Amniotic epithelial cell (primary cell): ENCODE measurements at places on chromosomes 5 and 9.

DNA sequence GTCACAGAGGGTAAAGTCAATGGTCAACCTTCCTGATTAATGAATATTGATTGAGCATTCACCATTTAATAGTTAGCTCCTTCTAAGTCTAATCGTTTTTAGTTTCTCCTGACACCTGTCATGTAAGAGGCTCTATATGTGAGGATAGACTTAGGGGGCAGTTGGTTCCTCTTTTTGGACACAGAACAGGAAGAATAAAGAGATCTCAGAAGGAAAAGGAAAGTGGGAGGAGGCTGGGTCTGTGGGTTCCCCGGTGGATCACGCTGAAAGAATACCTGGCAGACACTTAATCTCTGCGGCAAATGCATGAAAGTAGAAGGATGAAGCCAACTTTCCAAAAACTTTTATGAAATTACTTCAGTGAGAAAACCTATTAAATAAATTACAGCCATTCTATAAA is 98.4 kb downstream of the PDE4D start:
- DNase-seq: no peak

- no peak for DNase-seq
These were observed 101.1 kb upstream of the GNAQ start for GRCh38 chr9:78132701-78133058.

DNA sequence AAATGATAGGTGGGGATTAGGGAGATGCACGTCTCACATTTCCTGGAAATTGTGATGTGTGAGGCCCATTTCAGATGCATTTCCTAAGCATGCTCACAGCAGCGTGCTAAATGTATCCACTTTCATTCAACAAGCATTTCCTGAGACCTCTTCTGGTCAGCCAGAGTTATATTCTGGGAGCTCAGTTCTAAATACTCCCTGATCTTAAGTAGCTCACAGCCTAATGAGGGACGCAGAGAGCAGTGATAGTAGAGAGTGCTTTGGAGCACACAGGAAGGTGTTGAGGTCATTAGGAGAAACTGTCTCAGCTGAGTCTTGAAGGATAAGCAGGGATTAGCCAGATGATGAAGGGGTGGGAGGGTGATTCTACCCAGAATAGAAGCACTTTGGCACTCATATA is 46.2 kb upstream of the FSD1L start:
- peak; percentile 48 for DNase-seq

DNA sequence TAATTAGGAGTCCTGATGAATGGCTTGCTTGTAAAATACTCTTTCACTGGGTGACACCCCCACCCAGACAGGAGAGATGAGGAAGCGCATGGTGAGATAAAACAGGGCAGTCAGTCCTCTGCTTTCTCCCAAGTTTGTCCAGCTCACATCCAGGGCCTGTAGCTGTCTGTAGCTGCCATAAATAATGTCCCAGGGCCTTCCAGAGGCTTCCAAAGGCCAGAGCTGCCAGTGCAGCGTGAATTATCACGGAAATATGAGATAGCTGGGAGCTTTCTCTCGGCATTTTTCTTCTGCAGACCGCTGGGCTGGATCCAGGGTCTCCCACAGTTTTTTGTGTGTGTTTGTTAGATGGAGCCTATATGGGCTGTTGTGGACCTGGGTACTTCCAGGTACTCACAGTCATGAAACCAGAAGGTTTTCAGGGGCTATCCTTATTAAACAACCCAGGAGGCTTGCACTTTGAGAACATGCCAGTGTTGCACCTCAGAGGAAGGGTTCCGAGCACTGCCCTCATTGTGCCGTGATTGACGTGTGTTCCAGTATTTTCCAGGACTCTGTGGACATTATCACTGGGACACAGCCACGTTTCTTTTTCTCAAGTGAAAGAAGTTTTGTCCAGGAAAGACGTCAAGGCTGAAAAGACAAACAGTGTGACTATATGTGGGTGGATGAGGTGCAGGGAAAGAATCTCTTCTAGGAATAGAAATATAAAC is 117.5 kb downstream of the FGF1 start:
- DNase-seq: peak; percentile 88

- no peak for DNase-seq
These were observed 71.2 kb downstream of the ZNF354C start for GRCh38 chr5:179131321-179131835.

- DNase-seq: peak; percentile 24
These were observed 1.1 kb downstream of the HSPA9 start for GRCh38 chr5:138573949-138574670.

DNA sequence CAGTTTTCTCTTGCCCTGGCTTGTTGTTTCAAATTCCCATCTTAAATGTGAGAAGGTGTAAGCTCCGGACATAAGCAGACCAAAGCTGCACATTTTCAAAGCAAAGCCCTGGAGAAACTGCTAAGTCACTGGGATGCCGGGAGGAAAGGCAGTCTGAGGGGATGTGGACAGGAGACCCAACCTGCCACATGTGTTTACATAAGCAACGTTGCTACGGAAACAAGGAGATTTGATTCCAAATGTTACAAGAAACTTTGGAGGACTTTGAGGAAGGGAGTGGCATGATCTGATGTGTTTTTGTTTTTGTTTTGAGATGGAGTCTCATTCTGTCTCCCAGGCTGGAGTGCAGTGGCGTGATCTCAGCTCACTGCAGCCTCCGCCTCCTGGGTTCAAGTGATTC is 25.7 kb upstream of the INSYN2B start:
- no peak for DNase-seq

GRCh38 chr9:21854119-21854518 is 51.7 kb downstream of the MTAP start:
- DNase-seq: no peak

- DNase-seq: no peak
These were observed 54.0 kb upstream of the NTRK2 start for GRCh38 chr9:84615544-84615943.

- DNase-seq: no peak
These were observed 14.2 kb downstream of the IARS1 start for GRCh38 chr9:92279302-92279701.

DNA sequence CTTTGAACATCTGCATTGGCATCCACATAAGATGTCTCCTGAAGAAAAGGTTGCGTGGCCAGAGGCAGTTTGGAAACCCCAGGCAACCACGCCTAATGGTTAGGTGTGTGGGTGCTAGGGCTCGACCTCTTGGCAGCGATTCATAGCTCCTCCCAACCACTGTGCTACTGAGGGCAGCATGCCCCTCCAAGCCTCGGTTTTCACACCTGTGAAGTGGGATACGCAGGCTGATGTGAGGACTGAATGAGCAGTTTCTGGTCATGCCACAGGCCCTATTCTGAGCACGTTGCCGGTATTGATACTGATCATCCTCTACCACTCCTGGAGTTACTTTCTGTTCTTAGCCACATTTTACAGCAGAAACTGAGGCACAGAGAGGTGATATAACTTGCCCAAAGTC is 19.1 kb downstream of the NDST1 start:
- no peak for DNase-seq

GRCh38 chr5:1963941-1964451 is 81.3 kb upstream of the IRX4 start:
- DNase-seq: no peak

- DNase-seq: peak; percentile 19
These were observed 56.5 kb upstream of the TESK1 start for GRCh38 chr9:35548571-35548970.

GRCh38 chr9:109507421-109507838 is 9.3 kb upstream of the PTPN3 start:
- peak; percentile 84 for DNase-seq

GRCh38 chr9:133194597-133194996 is 14.5 kb downstream of the OBP2B start:
- no peak for DNase-seq

DNA sequence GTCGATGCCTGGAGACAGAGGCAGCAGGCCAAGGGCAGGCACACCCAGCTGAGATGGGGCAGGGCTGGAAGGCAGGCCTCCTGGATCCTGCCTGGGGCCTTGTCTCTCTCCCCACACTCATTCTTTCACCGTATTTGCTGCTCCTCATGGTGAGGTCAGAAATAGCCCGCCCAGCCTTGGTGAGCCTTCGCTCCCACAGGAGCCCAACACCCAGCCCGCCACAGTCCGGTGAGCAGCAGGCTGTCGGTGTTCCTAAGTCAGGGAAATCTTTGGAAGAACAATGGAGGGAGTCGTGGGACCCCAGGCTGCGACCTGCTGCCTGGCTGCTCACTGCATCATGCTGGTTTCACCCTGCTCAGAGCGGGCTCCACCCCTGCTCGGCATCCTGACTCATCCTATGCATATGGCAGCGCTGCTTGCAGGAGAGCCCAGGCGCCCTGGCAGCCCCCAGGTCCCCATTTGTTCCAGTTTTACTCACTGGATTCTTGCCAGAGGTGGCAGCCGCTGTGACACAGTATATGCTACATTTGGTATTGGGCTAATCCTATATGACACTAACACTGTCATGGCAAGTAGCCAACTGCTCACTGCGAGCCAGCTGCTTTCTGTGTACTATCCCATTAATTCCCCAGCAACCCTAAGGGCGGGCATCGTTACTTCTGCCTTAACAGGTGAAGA is 53.2 kb upstream of the NCS1 start:
- peak; percentile 43 for DNase-seq

DNA sequence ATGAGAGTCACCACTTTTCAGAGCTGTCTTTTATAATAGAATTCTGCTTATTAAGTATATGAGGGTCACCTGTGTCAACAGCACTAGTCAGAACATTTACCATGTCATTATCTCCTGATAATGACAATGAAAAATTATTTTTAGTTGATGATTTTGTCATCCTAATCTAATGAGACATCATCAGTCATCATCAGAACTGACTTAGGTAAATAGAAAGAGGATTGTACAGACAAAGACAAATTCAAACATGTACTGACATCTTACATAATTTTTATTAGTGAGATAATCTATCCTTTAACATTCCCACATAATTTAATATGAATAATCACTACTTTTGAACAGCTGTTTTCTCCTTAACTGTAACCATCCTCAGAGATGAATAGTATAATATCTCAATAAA is 22.6 kb downstream of the CDH9 start:
- peak; percentile 6 for DNase-seq

DNA sequence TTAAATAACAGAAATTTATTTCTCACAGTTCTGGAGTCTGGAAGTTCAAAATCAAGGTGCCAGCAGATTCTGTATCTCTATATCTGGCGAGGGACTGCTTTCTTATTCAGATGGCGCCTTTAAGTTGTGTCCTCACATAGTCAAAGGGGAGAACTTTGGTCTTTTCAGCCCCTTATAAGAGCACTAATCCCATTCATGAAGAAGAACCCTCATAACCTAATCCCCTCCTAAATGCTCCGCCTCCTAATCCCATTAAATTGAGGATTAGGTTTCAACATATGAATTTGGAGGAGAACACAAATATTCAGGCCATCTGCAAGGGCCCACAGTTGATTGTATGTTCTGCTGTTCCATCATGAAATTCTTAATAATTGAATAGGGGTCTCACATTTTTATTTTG is 10.8 kb upstream of the CCDC152 start:
- DNase-seq: no peak
